Activated T-helper 1 cell treated with Interleukin-2 at 50 U/mL for 16 hours (primary cell): ENCODE measurements at places on chromosomes 4 and X.
A peak's percentile ranks its signal among the peaks of the same experiment; 100 is the strongest.

- DNase-seq, result no peak
Observed at GRCh38 chrX:122641136-122641535, 542.9 kb upstream of the GRIA3 start.

DNA sequence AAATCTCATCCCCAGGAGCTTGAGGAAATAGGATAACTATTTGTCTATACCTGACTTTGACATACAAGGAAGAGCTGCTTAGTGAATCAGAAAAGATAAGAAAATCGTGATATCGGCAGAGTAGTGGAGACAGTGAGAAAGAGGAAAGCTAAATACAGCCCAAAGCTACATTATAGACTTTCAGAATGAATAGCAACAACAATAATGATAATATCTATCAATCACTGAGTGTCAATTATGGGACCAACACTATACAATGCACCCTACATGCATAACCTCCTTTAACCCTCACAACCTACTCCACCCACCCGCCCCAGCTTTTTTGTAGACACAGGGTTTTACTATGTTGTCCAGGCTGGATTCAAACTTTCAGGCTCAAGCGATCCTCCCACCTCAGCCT lies 205.1 kb downstream of the PPP3CA start:
- DNase-seq, result no peak

DNA sequence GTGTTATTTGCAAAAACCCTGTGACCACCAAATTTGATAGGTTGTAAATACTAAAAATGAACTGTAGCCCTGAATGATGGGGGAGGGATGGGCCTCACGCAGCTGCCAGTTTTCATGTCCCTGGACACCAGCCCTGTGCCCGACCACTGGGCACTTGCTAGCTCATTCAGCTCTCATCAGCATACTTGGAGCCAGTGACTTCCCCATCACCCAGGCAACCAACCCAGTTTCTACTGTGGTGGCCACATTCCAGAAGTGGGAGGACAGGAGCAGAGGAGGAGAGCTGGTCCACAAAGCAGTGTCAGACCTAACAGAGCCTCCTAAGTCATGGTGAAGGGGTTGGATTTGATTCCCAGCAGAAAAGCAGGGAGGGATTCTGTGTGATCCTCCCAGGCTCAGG lies 128.2 kb downstream of the CPEB2 start:
- no peak for DNase-seq

GRCh38 chrX:37812110-37812509 lies 32.3 kb downstream of the CYBB start:
- DNase-seq, result no peak

GRCh38 chr4:141501931-141502330 lies 134.5 kb upstream of the IL15 start:
- DNase-seq, result no peak

DNA sequence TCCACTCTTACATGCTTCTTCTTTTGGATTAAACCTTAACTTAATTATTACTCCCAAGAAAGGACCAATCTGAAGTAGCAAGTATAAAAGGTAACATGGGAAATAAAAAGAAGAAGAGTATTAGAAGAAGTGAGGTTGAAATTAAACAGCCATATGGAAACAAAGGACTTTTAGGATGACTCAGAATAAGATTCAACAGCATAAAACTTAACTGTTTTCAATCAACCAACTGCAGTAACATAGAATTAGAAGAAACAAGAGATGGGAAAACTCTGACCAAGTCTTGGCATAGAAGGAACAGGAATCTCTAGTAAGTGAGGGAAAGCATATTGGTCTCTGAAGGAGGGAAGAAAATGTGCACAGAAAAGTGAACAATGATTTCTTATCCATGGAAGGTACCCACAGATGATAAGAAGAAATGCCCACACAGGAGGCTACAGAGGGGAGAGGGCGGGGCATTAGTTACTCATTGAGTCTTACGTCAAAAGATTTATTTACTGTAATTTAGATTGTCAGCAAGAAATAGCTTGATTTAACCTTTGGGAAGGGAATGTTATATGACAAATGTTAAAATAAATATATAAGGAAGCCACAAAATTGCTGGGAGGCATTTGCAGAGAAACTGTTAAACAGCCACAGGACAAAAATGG lies 177.3 kb downstream of the BANK1 start:
- DNase-seq, result no peak

- DNase-seq, result no peak
Observed at GRCh38 chr4:1578251-1578773, 105.8 kb downstream of the FAM53A start.

GRCh38 chr4:2860391-2861348 lies 17.0 kb downstream of the ADD1 start:
- DNase-seq, result no peak

- DNase-seq, result no peak
Observed at GRCh38 chr4:75831856-75832405, 70.3 kb downstream of the PPEF2 start.

- no peak for DNase-seq
Observed at GRCh38 chr4:33104273-33104672, 2384.1 kb downstream of the PCDH7 start.

GRCh38 chrX:66914080-66914479 lies 275.2 kb upstream of the EDA2R start:
- no peak for DNase-seq

- no peak for DNase-seq
Observed at GRCh38 chrX:137545711-137546651, 19.9 kb upstream of the ZIC3 start.

DNA sequence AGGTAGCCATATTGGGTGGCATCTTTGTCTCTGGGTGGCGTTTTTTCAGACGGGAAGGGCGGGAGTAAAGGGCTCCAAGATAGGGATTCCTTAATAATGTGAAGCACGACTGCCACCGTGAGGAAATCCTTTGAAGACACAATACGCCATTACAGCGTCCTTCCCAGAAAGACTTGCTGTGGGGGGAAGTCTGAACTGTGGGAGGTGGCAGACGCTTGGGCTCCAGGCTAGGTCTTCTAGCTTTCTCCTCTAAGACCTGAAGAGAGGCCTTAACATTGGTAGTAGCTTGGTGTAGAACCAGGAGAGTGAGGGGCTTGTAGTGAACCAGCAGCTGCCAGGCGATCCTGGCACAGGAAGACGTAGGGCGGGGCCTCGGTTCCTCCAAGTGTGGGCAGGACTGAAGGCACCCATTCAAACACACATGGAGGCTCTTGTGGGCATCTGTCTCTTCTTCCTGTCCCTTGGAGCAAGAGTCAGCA lies 197.3 kb downstream of the OR13H1 start:
- DNase-seq, result peak; percentile 66

DNA sequence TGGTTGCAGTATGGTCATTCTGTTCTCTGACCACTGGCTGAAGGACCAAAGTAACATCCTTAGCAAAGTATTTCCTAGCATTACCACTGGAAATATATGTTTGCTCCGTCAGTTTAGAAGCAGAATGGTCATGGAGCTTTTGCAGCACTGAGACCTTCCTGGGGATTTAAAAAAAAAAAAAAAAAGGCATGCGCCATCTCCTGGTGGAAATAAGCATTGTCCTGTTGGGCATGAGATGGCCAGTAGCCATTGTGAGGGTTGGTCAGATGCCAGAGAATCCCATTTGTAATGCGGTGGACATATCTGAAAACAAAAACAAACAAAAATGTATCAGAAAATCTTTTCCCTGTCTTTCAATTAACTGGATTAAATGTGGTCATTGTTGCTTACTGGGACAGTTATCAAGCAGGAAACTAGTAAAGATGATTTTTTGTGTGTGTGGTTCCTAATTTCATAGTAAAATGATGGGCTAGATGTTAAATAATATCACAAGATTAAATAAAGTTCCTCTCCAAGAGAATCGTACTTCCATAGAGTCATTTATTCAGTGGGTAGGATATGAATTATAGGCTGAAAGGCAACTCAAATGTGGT lies 139.6 kb downstream of the SOWAHB start:
- DNase-seq, result no peak

DNA sequence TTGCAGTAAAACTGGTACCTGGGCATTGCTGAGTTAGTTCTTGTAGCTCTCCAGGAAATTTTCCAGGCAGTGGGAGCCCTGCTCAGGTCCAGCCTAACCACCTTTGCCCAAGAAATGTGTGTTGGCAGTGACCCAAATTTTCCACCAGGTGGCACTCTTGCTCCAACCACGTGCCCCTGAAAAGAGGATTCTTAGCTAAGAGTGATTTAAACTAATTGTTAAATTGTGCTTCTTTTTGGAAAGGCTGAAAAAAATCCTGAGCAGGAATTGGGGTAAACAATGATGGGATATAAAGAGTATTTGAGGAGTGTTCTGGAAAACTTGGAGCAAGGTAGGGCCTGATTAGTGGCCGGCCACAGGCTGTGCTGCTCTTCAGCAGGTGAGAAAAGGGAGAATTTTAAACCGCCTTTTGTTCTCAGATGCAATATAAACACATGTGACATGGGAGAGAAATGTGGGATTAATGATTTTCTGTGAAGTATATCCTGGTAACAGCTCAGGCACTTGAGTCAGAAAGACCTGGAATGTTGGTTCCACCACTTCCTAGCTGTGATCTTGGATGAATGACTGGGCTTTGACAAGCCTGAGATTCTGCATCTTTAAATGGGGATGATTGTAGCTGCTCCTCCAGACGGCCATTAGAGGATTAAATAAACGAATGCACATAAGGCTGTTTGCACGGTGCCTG lies 219.6 kb downstream of the PTTG2 start:
- peak; percentile 49 for DNase-seq

GRCh38 chr4:109969919-109970318 lies 57.2 kb downstream of the EGF start:
- no peak for DNase-seq

GRCh38 chr4:47084111-47084510 lies 52.7 kb downstream of the GABRB1 start:
- no peak for DNase-seq

DNA sequence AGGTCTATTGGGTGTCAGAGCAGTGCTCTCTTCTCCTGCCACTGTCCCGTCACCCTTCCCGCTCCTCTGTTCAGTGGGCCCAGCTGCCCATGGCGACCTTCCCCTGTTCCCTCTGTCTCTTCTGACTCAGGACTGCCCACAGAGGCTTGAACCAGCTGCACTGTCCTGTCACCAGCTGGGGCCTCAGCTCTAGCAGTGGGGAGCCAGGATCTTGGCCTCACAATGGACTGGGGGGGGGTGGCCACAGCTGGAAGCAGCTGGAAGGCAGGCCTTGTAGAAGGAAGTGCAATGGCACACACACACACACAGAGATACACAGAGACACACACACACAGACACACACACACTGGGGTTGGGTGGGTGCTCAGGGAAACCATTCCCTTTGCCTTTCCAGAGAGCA lies 114.0 kb upstream of the PJA1 start:
- no peak for DNase-seq

DNA sequence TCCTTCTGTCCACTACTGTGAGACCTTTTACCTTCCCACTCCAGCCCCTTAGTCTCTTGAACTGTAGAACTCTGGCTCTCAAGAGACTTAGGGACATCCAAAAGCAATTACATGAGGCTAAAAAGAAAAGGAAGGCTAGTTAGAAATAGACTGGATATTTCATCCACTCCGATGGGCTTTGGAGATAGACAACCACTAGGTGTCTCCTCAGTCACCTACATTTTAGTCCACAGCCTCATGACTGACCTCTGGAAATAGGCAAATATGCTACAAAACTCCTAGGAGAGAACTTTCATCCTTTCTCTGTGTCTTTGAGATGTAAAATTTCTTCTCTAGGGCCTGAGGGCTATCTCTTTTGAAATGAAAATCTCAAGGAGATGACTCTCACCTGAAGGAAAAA lies 45.1 kb upstream of the LAMP2 start:
- DNase-seq, result no peak

GRCh38 chr4:2497324-2497723 lies 28.4 kb downstream of the RNF4 start:
- no peak for DNase-seq

DNA sequence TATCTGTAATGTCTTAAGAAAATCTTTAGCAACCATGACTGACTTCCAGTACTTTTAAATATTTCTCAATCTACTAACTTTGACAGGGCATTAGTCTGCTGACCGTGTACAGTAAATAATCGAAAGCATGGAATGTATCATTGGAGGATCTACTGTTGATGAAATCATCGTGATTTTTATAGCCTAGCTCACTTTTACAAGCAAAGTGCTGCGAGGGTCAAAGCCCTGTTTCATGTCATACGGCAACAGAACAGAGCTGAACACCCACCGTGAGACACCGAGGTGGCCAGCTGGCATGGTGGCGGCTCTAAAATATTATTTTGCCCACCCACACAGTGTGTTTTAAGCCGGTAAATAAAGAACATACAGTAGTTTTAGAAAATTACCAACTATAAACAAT lies 679.3 kb downstream of the FAT4 start:
- DNase-seq, result no peak

DNA sequence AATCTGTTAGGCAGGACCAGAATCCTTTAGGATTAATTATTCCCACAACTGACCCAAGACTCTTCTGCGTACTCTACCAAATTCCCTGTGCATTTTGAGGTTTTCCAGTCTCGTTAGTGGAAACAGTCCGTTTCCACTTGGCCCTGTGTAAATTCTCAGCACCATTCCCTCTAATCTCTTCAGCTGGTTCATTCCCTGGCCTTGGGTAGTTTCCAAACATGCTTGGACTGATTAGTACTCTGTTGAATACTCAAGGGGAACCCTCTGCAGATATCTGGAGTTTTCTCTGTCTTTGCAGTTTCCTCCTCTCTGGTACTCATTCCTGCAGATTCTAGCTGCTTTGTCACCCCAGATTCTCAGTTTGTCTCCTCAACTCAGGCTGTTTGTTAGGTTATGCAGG lies 80.4 kb downstream of the ZFX start:
- no peak for DNase-seq

- DNase-seq, result no peak
Observed at GRCh38 chrX:57821703-57822387, 88.4 kb downstream of the ZXDA start.

DNA sequence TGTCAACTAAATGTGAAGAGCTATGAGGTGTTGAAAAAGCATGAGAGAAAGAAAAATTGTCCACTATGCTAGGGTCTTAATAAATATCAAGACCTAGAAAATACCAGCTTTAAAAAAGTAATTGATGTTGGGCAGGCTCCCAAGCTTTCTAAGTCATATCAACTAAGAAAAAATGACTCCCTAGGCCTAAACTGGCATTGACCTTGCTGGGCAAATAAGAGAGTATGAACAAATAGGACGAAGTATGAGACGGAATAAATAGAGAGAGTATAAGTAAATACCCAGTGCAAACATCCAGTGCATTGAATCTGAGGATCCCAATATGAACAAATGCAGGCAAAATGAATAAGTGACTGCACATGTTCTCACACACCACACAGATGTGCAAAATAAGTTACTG lies 3.2 kb downstream of the KDR start:
- no peak for DNase-seq

DNA sequence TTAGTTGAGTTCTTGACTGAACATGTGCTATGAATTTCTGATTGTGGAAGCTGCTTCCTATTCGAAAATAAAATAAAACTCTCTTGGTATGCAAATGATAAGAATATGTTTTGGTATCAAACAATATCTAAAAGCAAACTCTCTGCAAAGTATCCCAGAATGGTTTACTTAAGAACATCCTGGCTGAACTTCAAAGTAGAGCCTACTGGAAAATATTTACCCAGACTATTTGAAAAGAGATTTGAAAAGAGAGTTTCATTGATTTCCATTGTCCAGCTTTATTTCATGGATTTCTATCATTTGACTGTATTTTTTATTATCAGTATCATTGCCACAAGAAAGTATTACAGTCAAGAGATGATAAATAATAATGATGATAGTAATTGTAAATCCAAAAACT lies 171.1 kb upstream of the SLC7A11 start:
- DNase-seq, result no peak
